ENCODE measurements at places on chromosomes 12 and 14. TPM values are rescaled to one million over a fixed set of nuclear protein-coding genes. Genes with fewer than 3 reads are reported as not detected.
A peak's percentile ranks its signal among the peaks of the same experiment; 100 is the strongest.

DNA sequence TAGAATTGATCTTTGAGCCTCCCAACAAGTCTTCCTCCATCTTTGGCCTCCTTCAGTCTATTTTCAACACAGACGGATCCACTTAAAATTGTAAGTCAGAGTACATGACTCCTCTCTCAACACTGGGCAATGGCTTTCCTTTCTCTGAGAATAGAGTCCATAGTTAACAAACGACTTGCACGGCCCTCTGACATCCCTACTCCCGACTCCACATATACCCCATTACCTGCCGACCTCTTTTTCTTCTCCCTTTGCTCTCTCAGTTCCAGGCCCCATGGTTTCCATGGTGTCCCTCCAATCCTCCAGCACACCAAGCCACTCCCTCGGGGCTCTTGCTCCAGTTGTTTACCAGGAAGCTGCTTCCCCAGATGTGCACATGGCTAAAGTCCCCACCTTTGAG, 84.7 kb downstream of the DNAI7 start:
- peaks cover 6% of the 10 kb centered on the region for H3K4me1 ChIP-seq
- H3K36me3 ChIP-seq: no peaks in the 10 kb centered on the region
- H3K27me3 ChIP-seq: no peaks in the 10 kb centered on the region
- DNase-seq: no peak
- H3K27ac ChIP-seq: no peak overlapping the region

DNA sequence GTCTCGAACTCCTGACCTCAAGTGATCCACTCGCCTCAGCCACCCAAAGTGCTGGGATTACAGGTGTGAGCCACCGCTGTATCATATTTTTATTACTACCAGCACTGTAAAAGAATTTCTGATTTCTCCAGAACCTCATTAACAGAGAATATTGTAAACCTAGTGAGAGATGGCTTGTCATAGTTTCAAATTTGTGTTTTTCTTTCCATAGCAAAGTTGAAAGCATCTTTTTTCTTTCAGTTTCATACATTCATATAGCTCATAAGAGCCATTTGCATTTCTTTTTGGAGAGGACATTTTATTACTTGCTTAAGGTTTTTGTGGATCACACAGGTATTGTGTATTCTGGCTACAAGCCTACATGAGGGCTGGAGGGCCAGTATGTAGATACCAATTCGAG, 58.0 kb downstream of the MIS18BP1 start:
- H3K36me3 ChIP-seq: peaks cover 12% of the 10 kb centered on the region
- no peak overlapping the region for H3K27ac ChIP-seq
- H3K27me3 ChIP-seq: no peaks in the 10 kb centered on the region
- H3K4me3 ChIP-seq: no peak overlapping the region
- DNase-seq: no peak
- no peaks in the 10 kb centered on the region for H3K4me1 ChIP-seq

DNA sequence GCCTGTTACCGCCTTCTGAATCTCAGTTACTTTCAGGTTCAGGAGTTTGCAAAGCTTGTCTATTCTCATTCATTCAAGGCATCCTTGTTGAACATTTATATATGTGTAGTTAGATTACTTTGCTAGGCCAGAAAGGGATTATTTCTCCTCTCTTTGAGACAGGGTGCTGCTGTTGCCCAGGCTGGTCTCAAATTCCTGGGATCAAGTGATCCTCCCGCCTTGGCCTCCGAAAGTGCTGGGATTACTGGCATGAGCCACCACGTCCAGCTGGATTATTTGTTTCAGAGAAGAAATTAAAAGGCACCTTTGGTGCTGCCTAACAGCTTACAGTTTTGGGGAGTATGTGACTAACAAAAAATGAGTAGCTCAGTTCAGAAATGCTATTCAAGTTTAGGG, 772 bp downstream of the CHURC1 start:
- H3K4me3 ChIP-seq: peak overlapping the region; percentile 87
- H3K27ac ChIP-seq: peak overlapping the region; percentile 95
- H3K27me3 ChIP-seq: peaks cover 24% of the 10 kb centered on the region
- no peak for DNase-seq

- H3K4me1 ChIP-seq: no peaks in the 10 kb centered on the region
- DNase-seq: no peak
- H3K27ac ChIP-seq: no peak overlapping the region
Measured at GRCh38 chr14:55731881-55732498, 152.0 kb downstream of the KTN1 start.

DNA sequence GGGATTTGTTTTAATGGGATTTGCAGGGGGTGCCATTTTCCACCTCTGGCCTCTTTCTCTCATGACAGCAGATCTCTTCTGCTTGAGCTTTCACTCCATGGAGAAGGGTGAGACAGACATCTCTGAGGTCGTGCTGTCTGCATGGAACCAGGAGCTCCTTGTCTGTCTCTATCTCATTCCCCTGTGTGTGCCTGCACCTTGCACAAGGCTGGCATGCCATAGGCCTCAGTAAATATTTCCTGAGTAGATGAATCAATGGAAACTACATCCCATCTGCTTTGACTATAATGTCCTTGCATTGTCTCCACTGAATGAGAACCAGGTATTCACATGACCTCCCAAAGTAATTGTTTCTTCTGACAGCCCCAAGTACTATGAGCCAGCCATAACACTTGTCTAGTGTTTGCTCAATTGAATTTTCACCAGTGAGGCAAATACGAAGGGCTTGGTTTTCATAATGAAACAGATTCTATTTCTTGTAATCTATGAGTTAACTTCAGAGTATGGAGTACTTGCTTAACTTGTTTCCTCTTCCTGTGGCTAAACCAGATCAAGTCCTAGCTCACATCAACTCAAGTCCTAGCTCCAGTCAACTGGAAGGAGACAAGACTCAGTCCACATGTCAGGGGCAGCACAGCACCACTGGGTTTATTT, 32.3 kb downstream of the KCNK13 start:
- H3K4me1 ChIP-seq: peaks cover 9% of the 10 kb centered on the region
- no peak overlapping the region for H3K4me3 ChIP-seq
- no peaks in the 10 kb centered on the region for H3K36me3 ChIP-seq
- no peak overlapping the region for H3K27ac ChIP-seq
- DNase-seq: no peak
- peaks cover 16% of the 10 kb centered on the region for H3K27me3 ChIP-seq

DNA sequence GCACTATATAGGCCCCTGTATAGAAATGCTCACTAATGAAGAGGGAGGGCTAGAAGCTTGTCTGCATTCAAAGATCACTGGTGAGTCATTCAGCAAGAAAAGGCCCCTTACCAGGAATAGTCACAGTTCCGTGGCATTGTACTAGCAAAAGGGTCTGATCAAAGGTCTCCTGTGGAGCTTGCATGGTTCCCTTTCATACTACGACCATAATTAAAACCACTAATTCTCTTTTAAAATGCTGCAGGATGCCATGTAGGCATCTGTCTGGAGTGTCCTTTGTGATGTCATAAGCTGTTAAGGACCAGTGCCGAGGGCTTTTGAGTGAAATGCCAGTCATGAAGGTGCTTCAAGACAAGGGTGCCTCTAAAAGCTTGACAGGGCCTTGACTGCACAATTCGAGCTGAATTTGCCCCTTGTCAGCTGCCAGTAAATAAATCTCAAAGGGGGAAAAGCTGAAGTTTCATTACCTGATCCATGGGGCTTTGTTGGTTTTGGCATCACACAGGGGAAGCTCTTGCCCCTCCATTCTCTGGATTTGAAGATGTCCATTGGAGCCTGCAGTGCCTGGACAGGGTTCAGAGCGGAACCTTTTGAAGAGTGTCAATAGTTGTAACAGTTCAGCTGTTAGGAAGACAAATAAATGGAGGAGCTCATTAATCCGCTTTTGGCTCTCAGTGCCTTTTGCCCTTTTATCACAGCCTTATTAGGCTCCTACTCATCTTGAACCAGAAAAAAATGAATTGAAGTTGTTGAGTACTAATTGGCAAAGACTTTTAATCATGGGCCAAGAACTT, 69.1 kb downstream of the TMEM260 start:
- no peak overlapping the region for H3K27ac ChIP-seq
- no peaks in the 10 kb centered on the region for H3K27me3 ChIP-seq
- no peaks in the 10 kb centered on the region for H3K4me1 ChIP-seq
- no peak for DNase-seq

- H3K27me3 ChIP-seq: no peaks in the 10 kb centered on the region
- H3K4me3 ChIP-seq: no peak overlapping the region
- peaks cover 4% of the 10 kb centered on the region for H3K4me1 ChIP-seq
- H3K27ac ChIP-seq: no peak overlapping the region
Measured at GRCh38 chr12:129862561-129863175, 41.2 kb downstream of the TMEM132D start.

DNA sequence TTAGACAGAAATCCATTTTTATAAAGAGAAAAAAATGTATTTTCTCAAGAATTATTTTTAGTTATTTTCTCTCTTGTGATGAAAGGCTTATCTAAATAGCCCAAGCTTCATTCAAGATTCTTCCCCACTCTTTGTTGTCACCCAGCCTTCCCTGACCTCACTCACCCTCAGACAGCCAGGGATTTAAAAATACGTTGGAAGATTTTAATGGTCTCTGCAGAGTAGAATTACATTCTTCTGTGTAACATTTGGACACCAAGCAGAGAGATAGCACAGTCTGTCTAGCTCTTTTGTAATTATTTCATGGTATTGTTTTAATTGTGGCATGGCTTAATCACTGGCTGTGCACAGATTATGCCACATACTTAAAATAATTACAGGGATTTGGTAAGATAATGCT, 130.3 kb downstream of the IGF1 start:
- H3K27ac ChIP-seq: no peak overlapping the region
- no peaks in the 10 kb centered on the region for H3K27me3 ChIP-seq
- no peaks in the 10 kb centered on the region for H3K36me3 ChIP-seq
- no peak for DNase-seq

GRCh38 chr14:72986857-72987256, 40.0 kb downstream of the ZFYVE1 start:
- DNase-seq: no peak
- no peak overlapping the region for H3K27ac ChIP-seq
- no peak overlapping the region for H3K4me3 ChIP-seq
- peaks cover 41% of the 10 kb centered on the region for H3K36me3 ChIP-seq
- H3K27me3 ChIP-seq: no peaks in the 10 kb centered on the region

DNA sequence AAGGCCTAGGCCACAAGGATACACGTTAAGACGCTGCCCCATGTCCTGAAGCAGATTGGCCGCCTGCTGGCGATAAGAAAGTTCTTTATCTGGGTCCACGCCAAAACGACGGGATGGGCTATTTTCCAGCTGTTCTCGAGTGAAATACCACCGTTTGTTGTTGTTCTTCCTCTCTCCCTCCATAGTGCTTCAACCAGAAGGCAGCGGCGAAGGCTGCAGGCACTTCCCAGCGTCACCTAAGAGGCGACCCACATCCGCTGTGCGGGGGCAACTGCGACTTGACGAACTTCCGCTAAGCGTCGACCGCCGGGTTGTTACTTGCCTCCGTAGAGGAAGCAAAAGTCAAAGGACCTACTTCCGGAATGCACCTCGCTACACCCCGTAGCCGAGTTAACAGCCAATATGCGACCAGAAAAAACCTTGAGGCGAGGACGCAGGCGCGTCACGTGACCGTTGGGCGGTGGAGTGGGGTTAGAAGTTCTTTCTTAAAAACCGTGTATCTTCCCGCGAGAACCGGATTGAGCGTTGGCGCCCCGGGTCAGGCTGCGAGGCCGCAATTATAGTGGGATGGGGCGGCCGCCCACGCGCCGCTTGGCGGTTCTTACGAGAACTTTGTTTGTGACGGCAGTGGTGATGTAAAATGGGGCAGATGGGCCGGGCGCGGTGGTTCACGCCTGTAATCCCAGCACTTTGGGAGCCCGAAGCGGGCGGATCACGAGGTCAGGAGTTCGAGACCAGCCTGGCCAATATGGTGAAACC, at the start of gene CCNT1:
CCNT1 (minus strand) TSS at position 215 of the 759 bp plus-strand sequence; CDS start at position 183, 32 bp downstream.
- peak within 1 kb of the TSS; percentile 98 for H3K27ac ChIP-seq
- peak within 1 kb of the TSS; percentile 97 for H3K4me3 ChIP-seq
- DNase-seq: peak; percentile 99
- peaks cover 13% of the 10 kb centered on the region for H3K36me3 ChIP-seq
- H3K4me1 ChIP-seq: peaks cover 37% of the 10 kb centered on the region

DNA sequence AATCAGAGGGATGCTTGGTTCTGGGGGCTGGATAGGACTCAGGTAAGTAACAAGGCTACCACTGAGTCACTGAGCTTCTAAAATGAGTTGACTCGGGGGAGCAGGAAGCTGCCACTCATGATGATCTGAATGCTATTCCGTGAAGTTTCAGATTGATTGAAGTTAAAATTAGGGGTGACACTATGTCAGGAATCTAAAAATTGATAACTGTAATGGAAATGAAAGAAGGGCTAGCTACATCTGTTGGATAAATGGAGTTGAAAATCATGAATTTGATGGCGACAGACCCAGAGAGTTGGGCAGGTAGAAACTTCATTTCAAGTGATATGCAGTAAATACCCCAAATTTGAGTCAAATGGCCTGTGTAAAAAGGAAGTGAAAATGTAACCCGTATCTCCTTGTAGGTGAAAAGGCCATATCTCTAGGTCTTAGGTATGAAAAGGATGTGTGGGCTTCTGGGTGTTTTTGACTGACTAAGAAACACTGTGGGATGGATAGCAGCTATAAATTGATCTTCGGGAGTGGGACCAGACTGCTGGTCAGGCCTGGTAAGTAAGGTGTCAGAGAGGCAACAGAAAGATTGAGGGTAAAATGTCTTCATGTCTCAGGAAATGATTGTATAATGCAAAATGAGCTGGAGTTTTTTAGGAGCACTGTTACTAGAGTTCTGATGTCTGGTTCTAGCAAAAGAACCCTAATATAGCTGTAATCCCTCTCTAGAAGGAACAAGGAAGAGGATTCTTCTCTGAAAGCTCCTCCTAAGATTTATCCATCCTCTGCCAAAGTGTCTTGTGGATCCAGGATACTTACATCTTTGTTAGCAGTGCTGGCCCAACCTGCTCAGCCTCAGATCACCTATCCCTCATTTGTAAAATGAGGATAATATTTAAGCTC, 57.3 kb downstream of the DAD1 start:
- DNase-seq: no peak
- no peaks in the 10 kb centered on the region for H3K27me3 ChIP-seq
- no peaks in the 10 kb centered on the region for H3K36me3 ChIP-seq
- H3K27ac ChIP-seq: peak overlapping the region; percentile 87

GRCh38 chr12:50110127-50110761, 1.8 kb upstream of the COX14 start:
- H3K36me3 ChIP-seq: no peaks in the 10 kb centered on the region
- DNase-seq: no peak
- peaks cover 34% of the 10 kb centered on the region for H3K4me1 ChIP-seq

DNA sequence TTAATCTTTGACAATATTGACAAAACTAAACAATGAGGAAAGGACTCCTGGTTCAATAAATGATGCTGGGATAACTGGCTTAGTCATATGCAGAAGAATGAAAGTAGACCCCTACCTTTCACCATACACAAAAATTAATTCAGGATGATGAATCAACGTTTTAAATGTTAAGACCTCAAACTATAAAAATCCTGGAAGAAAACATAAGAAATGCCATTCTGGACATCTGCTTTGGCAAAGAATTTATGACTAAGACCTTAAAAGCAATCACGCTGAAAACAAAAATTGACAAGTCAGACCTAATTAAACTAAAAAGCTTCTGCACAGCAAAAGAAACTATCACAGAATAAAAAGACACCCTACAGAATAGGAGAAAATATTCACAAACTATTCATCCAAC, 97.4 kb downstream of the LMNTD1 start:
- peaks cover 29% of the 10 kb centered on the region for H3K4me1 ChIP-seq
- H3K36me3 ChIP-seq: no peaks in the 10 kb centered on the region
- peak overlapping the region; percentile 54 for H3K27ac ChIP-seq
- H3K27me3 ChIP-seq: no peaks in the 10 kb centered on the region
- DNase-seq: no peak

Gene MRPS35
- total RNA-seq: 30.6 TPM

Gene P2RX7
- total RNA-seq: 0.08 TPM

Gene NTS
- total RNA-seq: not detected

Gene CCDC38
- not detected for total RNA-seq

Gene RPS29
- 935 TPM for total RNA-seq

Gene POLE
- total RNA-seq: 72.5 TPM

Gene CMTM5
- not detected for total RNA-seq

Gene IAPP
- total RNA-seq: not detected

Gene TAS2R19
- 3.7 TPM for total RNA-seq

Measured in osteocyte (in vitro differentiated cells).